ENCODE measurements at places on chromosomes 3 and 15. TPM values are rescaled to one million over a fixed set of nuclear protein-coding genes. Genes with fewer than 3 reads are reported as not detected.

ACP3 gene
- 2.3 TPM for total RNA-seq

SCN5A gene
- 0.30 TPM for total RNA-seq

GRAMD1C gene
- total RNA-seq: 4.2 TPM

MUC20 gene
- 0.88 TPM for total RNA-seq

TRMT10C gene
- 25.7 TPM for total RNA-seq

JMJD7 gene
- 12.2 TPM for total RNA-seq

GALNT15 gene
- not detected for total RNA-seq

MANF gene
- total RNA-seq: 102 TPM

ARHGEF26 gene
- total RNA-seq: 20.8 TPM

OR5K2 gene
- total RNA-seq: not detected

UNC13C gene
- 3.2 TPM for total RNA-seq

DNA sequence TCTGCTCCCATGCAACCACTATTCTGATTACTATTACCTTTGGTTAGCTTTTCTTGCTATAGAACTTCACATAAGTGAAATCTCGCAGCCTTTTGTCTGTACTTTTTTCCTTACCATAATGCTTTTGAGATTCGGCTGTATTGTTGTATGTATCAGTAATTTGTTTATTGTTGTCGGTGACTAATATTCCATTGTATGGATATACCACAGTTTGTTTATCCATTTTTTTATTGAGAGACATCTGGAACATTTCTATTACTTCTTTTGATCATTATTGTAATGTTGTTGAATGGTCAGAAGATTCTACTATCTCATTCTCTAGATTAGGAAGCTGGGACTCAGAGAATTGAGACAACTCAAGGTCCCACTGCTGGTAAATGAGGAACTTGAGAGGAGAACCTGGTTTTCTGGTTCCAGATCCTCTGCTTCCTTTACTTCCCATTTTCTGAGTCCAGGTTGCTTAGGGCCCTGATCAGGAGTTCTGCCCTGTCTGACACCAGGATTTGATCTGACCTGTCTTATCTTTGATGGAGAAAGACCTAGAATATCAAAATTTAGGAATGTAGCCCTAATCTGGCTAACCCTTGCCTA, 18.2 kb upstream of the SPTSSB start:
- no peaks in the 10 kb centered on the region for H3K27me3 ChIP-seq
- no peak overlapping the region for H3K4me3 ChIP-seq
- H3K36me3 ChIP-seq: no peaks in the 10 kb centered on the region
- no peak for DNase-seq

DNA sequence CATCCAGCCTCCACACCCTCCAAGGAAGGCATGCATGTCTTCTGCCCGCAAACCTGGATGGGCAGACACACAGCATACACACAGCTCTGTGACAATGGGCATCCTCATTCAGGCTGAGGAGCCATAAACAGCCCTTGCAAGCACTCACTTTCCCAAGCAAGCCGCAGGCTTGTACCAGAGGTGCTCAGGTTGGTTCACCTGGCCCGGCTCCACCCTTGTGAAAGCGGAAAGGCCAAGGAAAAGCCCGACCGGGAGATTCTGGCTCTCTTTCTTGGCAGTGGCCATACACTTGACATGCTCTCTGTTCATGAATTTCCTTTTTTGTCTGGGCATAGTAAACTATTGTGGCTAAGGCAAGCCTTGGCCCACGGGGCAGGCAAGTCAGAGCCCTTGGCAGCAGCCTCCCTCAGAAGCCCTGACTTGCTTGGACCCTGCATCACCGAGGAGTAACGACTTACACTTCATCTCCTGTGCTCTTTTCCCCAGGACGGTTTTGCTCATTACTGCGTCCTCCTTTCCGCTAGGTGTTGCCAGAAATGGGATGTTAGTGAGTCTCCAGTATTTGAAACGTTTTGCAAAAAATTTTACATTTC, 74.6 kb upstream of the BNC1 start:
- no peak overlapping the region for H3K4me3 ChIP-seq
- H3K4me1 ChIP-seq: no peaks in the 10 kb centered on the region
- no peak overlapping the region for H3K27ac ChIP-seq
- no peaks in the 10 kb centered on the region for H3K27me3 ChIP-seq

DNA sequence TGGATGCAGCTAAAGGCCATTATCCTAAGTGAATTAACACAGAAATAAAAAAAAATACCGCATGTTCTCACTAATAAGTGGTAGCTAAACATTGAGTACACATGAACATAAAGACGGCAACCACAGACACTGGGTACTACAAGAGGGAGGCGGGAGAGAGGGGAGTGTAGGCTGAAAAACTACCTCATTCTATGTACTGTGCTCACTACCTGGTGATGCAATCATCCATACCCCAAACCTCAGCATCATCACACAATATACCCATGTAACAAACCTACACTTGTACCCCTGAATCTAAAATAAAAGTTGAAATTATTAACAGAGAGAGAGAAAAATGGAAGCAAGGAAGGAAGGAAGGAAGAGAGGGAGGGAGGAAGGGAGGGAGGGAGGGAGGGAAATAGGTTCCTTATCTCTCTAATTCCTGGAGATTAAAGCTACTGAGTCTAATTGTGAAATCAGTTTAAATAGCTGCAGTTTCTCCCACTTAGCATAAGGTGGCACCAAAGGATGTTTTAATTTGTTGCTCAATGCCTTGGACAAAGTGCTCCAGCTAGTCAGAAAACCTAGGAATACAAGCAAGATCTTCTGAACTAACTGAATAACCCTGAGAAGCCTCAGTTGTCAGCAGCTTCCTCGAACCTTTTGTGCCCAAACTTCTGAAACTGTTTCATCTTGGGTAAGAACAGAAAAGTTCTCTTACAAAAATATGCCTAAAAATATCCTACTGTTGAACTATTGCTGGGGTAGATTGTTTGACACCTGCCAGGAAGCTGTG, 79.4 kb upstream of the ATP11B start:
- peak; percentile 65 for DNase-seq
- peaks cover 38% of the 10 kb centered on the region for H3K4me1 ChIP-seq
- no peak overlapping the region for H3K4me3 ChIP-seq
- no peaks in the 10 kb centered on the region for H3K27me3 ChIP-seq
- H3K36me3 ChIP-seq: no peaks in the 10 kb centered on the region

GRCh38 chr15:70964058-70964457, 71.4 kb downstream of the LRRC49 start:
- no peak overlapping the region for H3K4me3 ChIP-seq
- no peak for DNase-seq
- no peaks in the 10 kb centered on the region for H3K36me3 ChIP-seq
- no peak overlapping the region for H3K27ac ChIP-seq

- H3K4me3 ChIP-seq: no peak overlapping the region
- no peak for DNase-seq
- peaks cover 2% of the 10 kb centered on the region for H3K4me1 ChIP-seq
- no peaks in the 10 kb centered on the region for H3K27me3 ChIP-seq
- no peaks in the 10 kb centered on the region for H3K36me3 ChIP-seq
Measured at GRCh38 chr3:73140772-73141442, 79.4 kb downstream of the EBLN2 start.

GRCh38 chr3:119524931-119525662, 26.8 kb downstream of the TIMMDC1 start:
- H3K4me1 ChIP-seq: no peaks in the 10 kb centered on the region
- H3K36me3 ChIP-seq: no peaks in the 10 kb centered on the region
- H3K27me3 ChIP-seq: no peaks in the 10 kb centered on the region
- H3K4me3 ChIP-seq: no peak overlapping the region

GRCh38 chr3:143604402-143605185, 243.7 kb downstream of the SLC9A9 start:
- no peaks in the 10 kb centered on the region for H3K4me1 ChIP-seq
- H3K4me3 ChIP-seq: no peak overlapping the region
- H3K27ac ChIP-seq: no peak overlapping the region
- no peaks in the 10 kb centered on the region for H3K27me3 ChIP-seq
- DNase-seq: no peak
- no peaks in the 10 kb centered on the region for H3K36me3 ChIP-seq

DNA sequence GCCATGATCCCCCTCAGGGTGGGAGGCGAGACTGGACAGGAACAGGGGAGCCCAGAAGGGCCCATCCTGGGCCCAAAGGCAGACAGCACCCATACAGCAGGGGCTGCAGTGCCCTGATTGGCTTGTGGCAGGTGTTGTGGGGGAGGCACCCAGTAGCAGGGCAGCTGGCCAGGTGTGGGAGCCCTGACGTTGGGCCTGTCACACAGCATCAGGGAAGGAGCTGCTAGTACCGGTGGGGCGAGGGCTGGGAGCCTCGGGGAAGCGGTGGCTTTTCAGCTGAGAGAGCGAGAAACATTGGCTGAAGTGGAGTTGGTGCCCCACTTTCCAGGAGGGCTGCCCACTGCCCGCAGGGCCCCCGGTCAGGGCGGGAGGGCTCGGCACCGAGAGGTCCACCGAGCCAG, 19.7 kb upstream of the CYP11A1 start:
- DNase-seq: no peak
- peaks cover 87% of the 10 kb centered on the region for H3K4me1 ChIP-seq
- peak overlapping the region; percentile 88 for H3K27ac ChIP-seq
- no peaks in the 10 kb centered on the region for H3K27me3 ChIP-seq

DNA sequence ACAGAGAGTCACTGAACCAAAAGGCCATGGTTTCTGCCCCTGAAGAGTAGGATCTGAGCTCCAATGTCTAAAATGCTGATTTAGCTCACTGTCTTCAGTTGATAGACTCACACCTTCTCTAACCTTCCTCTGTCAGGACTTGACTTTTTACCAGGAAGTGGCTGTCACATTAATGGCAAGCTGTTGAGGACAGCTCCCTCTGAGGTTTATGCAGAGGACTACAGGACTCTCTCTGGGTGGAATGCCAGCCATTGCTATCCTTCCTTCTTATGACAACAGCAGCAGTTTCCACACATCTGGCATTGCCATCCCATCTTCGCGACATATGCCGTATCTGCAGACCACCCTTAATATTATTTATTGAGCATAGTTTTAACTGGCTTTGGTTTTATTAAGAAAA, 103.8 kb upstream of the PRICKLE2 start:
- no peak overlapping the region for H3K4me3 ChIP-seq
- no peaks in the 10 kb centered on the region for H3K36me3 ChIP-seq
- no peak overlapping the region for H3K27ac ChIP-seq
- DNase-seq: no peak

GRCh38 chr3:100089812-100090668, 24.3 kb downstream of the FILIP1L start:
- peak; percentile 57 for DNase-seq
- H3K36me3 ChIP-seq: no peaks in the 10 kb centered on the region
- H3K27ac ChIP-seq: peak overlapping the region; percentile 73

- H3K27ac ChIP-seq: no peak overlapping the region
- no peak overlapping the region for H3K4me3 ChIP-seq
Measured at GRCh38 chr15:91127236-91127955, 27.3 kb downstream of the SV2B start.

- peaks cover 37% of the 10 kb centered on the region for H3K4me1 ChIP-seq
- no peaks in the 10 kb centered on the region for H3K27me3 ChIP-seq
- DNase-seq: peak; percentile 16
Measured at GRCh38 chr3:73021301-73021835, 24.8 kb downstream of the PPP4R2 start.

DNA sequence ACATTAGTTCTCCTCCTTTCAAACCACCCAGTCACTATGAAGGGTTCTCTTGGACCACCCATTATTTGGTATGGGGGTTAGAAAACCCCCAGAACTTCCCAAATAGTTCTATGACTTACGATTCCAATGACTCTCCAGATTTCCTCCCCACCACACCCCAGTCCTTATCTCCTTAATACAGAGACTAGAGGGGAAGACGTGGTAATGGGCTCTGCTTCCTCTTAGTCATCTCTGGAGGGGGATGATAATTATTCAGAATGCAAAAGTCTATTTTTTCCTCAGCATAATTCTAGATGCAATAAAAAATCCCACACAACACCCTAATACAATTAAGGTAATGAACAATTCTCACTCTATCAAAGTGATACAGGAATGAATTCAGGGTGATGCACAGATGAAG, 48.9 kb upstream of the CFAP161 start:
- H3K36me3 ChIP-seq: no peaks in the 10 kb centered on the region
- no peak overlapping the region for H3K4me3 ChIP-seq
- H3K27ac ChIP-seq: no peak overlapping the region
- no peaks in the 10 kb centered on the region for H3K4me1 ChIP-seq

DNA sequence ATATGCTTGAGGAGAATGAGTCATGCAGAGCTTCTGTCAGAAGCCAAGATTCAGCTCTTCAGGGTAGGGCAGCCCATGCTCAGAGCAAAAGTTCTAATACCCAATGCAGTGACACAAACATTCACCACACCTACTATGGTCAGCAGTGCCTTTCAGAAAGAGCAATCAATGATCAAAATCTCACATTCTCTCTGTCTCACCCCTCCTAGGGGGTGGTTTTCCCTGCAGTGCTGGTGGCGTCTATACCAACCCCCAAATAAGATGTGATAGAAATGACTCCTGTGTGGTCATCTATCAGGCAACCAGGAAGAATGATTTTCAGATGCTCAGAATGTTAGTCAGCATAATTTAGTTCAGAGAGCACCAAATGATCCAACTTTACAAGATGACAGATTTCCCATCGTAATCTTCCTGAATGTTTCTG, 385.3 kb downstream of the NTRK3 start:
- no peaks in the 10 kb centered on the region for H3K27me3 ChIP-seq
- no peaks in the 10 kb centered on the region for H3K36me3 ChIP-seq

DNA sequence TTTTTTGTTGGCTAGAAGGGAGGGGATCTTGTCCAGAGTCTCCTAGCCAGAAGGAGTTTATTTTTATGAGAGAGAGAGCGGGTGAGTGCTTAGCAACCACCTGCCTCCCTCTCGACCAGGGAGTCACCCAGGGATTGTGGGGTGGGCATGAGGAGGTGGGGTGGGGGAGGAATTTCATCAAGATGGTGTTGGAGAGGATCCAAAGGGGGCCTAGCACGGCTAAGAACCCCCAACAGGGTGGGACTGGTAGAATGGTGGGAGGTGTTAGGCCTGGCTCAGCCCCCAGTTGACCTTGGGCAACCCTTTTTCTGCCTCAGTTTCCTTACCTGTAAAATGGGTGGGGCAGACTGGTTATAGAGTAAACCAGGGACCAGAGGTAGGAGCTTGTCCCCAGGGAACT, 1.8 kb downstream of the SLC6A6 start:
- peak overlapping the region; percentile 50 for H3K4me3 ChIP-seq
- no peak for DNase-seq
- H3K27me3 ChIP-seq: no peaks in the 10 kb centered on the region
- peaks cover 2% of the 10 kb centered on the region for H3K36me3 ChIP-seq
